ENCODE measurements at places on chromosomes 1 and 21. TPM values are rescaled to one million over a fixed set of nuclear protein-coding genes. Genes with fewer than 3 reads are reported as not detected.

GRCh38 chr1:114509596-114510273 lies 1.3 kb downstream of the TRIM33 start:
- DNase-seq: no peak

DNA sequence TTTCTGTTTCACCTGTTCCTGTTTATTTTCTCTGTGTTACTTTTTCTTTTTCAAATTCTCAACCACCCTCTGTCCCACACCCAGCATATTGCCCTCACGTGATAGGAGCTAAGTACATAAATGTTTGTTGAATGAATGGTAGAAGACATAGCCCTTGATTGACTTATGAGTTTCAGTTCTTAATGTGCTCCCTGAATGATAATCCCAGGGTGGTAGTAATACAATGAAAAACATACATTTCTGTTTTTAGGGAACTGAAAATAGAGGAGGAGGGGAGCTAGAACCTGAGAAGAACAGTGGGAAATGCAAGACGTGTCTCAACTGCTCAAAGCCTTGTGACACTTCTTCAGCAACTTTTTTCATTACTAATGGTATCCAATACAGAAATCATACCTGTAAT lies 147.1 kb downstream of the SPATA46 start:
- no peak for DNase-seq

- peak; percentile 21 for DNase-seq
Observed at GRCh38 chr1:113912594-113913311, 7.6 kb downstream of the DCLRE1B start.

- DNase-seq: no peak
Observed at GRCh38 chr1:57232500-57232899, 191.4 kb downstream of the DAB1 start.

GRCh38 chr1:10168912-10169514 lies 41.4 kb upstream of the KIF1B start:
- no peak for DNase-seq

GRCh38 chr1:52142220-52143183 lies 613 bp downstream of the ZFYVE9 start:
- peak; percentile 69 for DNase-seq

DNA sequence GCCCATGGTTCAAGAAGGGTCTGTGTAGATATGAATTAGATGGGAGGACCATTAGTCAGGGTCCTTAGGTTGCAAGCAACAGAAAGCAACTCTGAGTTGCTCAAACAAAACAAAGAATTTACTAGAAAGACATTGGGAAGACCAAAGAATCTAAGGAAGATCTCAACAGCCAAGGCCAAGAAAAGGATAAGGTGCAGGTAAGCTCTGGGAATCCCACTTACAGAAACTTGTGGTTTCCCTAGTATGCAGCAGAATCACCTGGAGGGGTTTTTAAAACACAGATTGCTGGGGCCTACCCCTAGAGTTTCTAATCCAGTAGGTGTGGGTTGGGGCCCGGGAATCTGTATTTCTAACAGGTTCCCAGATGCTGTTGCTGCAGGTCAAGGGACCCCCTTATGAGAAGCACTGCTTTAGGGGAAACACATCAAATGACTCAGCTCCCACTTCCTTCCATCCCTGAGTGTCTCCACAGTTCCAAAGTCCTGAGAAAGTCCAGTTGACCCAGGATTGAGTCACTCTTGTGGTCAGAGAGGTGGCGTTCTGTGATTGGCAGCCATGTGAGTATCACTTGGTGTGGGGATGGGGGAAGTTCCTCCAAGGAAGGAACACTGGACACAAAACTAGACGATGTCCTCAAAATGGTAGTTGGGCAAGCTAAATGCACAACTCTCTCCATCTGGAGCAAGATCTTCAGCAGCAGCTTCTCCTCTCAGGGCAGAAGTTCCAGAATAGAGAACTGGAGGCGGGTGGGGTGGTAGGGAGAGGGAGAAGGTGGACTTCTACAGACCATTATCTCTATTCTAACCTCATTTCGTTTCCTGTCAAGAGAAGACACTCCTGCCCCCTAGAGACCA lies 24.2 kb upstream of the EYA3 start:
- DNase-seq: peak; percentile 70

DNA sequence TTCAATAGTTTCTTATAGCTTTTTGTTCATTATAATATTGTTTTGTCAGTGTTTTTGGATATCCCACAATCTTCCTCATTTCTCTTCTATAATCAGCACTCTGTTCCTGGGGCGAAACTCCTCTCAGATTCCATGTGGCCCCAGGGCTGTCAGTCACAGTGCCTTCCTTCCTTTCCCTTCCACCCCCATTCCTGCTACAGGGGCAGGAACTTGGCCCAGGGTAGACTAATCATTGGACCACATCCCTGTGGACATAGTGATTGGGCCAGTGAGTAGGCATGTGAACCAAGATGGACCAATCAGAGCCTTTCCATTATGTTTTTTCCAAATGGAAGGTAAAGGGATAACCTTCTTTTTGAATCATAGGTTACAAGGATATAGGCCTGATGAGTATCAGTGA lies 78.3 kb downstream of the PGM1 start:
- DNase-seq: no peak

GRCh38 chr1:41101076-41101475 lies 79.6 kb upstream of the SLFNL1 start:
- no peak for DNase-seq

DNA sequence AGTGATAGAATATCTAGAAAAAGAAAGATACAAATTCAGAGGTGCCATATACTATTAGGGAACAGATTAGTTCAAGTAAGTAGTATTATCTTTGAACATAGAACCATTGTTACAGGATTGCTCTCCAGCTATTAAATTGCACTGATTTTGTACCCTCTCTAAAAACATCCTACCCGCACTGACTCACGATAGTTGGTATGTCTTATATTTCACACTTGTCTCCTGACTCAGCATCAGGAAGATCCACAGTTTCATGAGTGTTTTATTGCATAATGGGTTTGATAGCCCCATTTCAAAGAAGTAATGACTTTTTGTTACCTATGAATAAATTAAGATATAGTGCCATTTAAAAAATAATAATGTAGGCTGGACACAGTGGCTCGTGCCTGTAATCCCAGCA lies 6.0 kb downstream of the TATDN3 start:
- no peak for DNase-seq

GRCh38 chr1:110915804-110916203 lies 42.9 kb downstream of the CD53 start:
- DNase-seq: no peak

DNA sequence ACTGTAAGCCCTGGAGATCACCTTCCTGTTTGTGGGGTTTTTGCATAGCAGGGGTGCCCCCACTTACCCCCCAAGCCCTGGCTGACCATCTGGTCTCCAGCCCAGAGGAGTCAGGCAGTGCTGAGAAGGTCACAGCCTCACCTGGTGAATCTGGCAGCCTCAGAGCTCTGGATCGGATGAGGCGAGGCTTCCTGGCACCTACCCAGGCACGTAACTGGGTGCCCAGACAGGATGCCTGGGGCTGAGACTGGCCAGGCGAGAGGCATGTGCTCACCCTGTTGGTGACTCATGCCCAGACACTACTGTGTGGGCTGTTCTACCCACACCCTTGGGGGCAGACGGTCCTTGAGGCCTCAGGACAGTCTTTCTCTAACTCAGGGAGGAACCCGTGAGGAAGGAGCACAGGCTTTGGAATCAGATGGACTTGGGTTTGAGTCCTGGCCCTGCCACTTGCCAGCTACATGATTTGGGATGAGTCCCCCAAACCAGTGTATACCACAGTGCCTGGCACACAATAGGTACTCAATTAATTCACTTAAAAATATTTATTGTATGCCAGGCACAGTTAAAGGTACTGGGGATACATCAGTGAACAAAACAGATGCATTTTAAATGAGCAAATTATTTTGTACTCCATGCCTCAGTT lies 15.1 kb upstream of the PADI3 start:
- DNase-seq: peak; percentile 73

DNA sequence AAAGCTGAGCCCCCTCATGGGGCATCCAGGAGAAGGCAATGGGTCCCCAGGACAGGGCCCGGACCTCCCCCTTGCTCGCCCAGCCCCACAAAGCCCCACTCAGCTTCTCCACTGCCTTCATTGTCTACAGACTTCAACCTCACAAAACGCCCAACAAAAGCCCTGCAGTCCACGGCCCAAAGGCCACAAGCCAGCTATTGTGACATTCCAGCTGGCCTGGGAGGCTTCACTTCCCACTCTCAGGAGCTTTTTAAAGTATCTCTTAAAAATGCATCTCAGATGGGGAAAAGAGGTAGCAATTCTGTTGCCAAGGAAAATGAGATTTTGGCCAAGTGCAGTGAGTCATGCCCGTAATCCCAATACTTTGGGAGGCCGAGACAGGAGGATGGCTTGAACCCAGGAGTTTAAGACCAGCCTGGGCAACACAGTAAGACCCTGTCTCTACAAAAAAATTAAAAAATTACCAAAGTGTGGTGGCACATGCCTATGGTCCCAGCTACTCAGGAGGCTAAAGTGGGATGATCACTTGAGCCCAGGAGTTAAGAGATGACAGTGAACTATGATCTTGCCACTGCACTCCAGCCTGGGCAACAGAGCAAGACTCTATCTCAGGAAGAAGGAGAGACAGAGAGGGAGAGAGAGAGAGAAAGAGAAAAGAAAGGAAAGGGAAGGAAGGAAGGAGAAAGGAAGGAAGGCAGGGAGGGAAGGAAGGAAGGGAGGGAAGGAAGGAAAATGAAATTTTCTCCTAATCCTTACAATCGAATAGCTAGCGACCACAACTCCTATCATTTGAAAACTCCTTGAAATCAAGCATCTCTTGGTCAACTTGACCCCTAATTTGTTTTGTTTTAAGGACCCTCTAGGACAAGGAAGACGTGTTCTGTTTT lies 31.4 kb upstream of the TARDBP start:
- no peak for DNase-seq

- DNase-seq: no peak
Observed at GRCh38 chr1:41192456-41193178, 49.5 kb downstream of the SCMH1 start.

DNA sequence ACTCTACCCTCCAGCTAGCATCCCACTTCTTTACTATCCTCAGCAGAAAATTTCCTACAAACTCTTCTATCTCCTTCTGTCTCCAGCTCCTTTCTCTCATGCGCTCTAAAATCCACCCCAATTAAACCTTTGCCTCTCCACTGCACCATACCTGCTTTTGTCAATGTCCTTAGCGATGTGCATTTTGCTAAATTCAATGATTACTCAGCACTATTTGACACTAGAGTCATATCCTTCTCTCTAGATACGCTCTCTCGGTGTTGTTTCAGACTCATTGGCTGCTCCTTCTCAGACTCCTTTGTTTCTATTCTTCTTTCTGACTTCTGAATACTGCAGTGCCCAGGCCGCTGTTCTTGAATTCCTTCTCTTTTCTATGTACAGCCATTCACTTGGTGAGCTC lies 144.2 kb downstream of the HLX start:
- DNase-seq: no peak

- peak; percentile 68 for DNase-seq
Observed at GRCh38 chr1:186662752-186663151, 17.5 kb downstream of the PTGS2 start.

DNA sequence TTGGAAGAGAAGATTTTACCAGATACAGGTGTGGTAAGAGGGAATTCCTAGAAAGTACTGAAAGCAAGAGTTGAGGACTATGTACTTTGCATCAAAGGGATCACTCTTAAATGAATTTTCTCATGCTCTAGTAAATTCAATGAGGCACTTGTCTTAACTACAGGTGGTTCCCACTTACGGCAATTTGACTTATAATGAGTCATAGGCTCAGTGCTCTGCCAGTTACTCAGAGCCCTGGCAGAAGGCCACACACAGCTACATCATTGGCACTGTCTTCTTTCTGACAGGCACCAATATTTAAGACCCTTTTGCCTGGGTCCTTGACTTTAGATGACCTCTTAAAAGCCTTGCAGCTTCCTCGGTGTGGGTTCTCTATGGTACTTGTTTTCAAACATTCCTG lies 15.9 kb upstream of the ADAMTS5 start:
- DNase-seq: no peak

GRCh38 chr1:153498746-153499145 lies 37.0 kb downstream of the S100A6 start:
- no peak for DNase-seq

Gene TMEM82
- polyA plus RNA-seq: not detected

Gene GSTM3
- polyA plus RNA-seq: 52.0 TPM

Gene FAM3B
- not detected for polyA plus RNA-seq

Gene SLC25A24
- 12.9 TPM for polyA plus RNA-seq

Gene ERRFI1
- polyA plus RNA-seq: 32.0 TPM

Gene PCP4
- not detected for polyA plus RNA-seq
